Activated CD4-positive, alpha-beta memory T cell treated with anti-CD3 and anti-CD28 coated beads, Interleukin-2, amount 10 ng/mL, durations not matched to agents 7 days and 5 days (primary cell): ENCODE measurements at places on chromosomes 3 and 15. TPM values are rescaled to one million over a fixed set of nuclear protein-coding genes. Genes with fewer than 3 reads are reported as not detected.

DNA sequence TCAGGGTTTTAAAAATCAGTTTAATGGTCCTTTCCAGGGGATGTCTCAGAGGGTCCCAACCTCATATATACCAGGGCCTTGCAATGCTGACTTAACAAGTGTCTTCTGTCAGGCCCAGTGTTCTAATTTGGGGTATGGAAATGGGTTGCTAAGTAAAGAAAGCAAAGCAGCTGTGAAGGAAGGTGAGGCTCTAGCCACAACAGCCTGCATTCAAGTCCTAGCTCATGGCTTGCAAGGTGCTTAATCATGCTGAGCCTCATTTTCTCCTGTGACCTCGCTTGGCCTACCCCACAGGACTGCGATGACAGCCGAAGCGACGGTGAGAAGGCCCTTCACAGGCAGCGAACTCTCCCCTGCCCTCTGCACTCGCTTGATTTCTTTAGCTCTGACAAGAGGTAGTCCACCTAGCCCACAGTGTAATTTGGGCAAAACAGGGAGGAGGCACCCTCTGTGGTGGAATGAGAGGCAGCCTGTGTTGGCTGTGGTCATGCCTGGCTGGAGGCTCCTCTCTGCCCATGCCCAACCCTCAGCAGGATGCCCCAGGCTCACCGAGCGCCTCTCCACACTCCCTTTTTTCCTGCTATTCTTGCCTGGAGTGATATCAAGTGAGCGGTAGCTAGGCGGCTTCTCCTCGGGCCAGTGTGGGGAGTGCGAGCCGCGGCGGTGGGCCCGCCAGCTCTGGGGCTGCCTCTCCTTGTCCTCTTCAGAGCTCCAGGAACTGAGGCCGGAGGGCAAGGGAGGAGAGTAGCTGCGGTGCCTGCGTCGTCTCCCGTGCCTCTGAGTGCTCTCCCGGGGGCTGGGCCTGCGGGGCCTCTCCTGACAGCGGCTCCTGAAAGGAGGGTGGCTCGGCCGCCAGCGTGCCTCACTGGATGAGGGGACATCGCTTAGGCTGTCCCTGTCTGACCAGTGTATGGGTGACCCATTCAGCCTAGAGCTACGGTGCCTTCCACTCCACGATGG, 29.2 kb downstream of the ILDR1 start:
- no peak for DNase-seq

GRCh38 chr15:36590838-36591237, 11.4 kb downstream of the CDIN1 start:
- DNase-seq, result no peak

The CAPN3 gene
- 4.4 TPM for total RNA-seq

The GOLGA6B gene
- total RNA-seq, result not detected

The VEPH1 gene
- not detected for total RNA-seq

DNA sequence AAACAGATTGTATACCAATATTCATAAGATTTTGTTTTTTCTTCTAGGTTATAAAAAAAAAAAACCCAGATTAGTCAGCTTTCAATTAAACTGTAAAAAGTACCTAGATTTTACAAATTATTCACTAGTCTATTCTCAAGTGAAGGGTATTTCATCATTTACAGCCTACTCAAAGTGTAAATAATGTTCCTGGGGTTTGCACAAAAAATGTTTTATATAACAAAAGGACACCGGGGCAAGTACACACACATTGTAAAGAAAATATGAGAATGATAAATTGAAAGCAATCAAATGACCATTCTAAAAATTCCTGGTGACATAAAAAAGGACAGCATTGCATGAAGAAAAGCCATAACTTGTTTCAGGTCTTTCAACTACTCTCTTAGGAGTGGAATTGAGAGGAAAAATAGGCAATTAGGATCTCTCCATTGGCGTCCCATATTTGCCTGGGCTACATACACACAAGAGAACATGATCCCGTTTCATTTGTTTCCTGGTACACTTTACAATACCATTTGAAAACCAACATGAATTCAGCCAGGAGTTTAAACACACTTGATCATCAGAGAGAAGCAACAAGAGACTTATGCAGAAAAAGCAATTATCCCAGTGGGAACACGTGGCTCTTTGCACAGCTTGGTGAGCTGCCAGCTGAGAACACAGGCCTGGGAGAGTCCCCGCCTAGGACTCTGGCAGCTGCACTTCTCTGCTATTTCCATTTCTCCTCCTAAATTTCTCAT, 1039.2 kb downstream of the ROBO1 start:
- DNase-seq, result no peak

The TNK2 gene
- total RNA-seq, result 113 TPM

DNA sequence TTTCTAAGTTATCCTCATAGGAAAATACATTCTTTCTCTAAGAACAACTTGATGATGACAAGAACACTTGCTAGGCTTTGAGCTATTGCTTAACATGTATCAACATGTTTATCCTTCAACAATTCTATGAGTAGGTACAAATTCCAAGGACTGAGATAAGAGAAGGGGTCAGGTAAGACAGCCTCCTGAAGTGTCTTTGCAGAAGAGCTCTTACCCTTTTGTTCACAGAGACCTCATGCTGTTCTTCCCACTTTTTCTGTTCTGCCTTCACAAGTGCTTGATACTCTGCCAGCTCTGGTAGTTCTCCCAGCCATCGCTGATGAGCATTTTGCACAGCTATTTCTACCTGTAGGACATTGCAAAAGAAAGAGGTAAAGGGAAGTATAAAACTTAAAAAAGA, 50.9 kb downstream of the CEP152 start:
- DNase-seq, result no peak

DNA sequence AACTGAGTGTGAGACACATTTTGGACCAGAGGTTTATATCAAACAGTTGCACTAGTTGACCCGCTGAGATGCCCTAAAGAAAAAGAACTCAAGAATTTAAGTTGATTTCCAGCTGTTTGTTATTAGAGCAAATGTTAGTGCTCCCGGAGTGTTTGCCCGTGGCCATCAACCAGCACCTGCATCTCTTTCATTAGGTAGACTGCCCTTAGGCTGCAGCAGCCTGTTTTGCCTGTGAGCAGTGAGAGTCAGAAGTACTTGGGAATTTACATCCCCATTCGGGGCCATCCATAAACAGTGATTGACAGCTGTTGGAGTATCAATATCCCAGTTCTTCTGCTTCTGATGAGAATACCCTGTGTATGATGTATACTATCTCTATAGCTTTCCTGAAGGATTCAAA, 492.6 kb downstream of the RBMS3 start:
- no peak for DNase-seq

DNA sequence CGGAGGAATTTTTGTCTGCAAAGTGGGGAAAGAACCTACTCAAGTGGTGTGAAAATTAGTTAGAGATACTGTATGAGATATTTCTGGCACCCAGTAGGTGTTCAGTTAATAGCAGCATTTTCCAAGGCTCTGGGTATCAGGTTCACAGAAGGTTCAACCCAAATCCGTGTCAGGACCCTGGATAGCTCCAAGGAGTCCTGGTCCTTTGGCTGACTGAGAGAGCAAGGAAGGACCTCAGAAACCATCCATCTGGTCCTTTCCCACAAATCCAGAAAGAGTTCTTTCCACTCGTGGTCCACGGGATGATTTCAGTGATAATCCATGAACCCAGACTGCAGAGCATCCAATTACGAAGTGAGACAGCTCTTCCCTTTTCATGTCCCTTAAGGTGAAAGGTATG, 51.4 kb downstream of the SLC6A11 start:
- no peak for DNase-seq

- no peak for DNase-seq
These were observed 6.2 kb downstream of the TSC22D2 start for GRCh38 chr3:150414258-150414657.

DNA sequence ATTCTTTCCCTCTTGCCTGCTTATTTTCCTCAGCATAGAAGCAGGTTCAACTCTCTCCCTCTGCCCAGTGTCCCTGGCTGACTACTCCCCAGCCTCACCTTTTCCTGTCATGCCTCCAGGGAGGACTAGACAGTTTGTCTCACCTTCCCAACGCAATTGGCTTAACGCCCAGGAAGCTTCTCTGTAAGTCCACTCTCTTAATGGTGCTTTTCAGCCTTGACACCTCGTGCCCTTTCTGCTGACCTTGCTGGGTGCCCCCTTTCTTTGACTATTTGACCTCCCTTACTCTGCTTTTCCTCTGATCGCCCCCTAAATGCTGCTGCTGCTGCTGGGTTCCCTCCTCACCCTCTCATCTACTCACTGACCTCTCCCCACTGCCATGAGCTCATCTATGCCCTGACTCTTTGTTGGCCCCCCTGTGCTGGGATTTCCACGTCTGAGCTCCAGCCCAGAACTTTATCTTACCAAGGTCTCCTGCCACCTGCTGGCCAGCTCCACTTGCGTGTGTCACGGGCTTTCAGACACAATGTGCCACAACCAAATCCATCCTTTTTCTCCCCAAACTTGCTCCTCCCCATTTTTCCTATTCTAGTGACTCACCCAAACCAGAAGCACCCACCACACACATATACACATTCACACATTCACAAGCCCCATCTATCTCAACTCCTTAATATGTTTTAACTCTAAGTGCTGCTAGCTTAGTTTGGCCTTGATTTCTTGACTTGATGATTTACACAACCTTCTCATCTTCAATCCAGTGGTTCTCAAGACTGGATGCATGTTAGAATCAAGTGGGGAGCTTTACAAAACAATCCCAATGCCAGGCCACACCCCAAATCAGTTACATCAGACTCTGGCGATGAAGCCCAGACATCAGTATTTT, 16.6 kb downstream of the EPB42 start:
- peak; percentile 55 for DNase-seq

The PLXNB1 gene
- total RNA-seq, result 1.9 TPM

- DNase-seq, result no peak
These were observed 5.9 kb upstream of the NGRN start for GRCh38 chr15:90259524-90259923.

DNA sequence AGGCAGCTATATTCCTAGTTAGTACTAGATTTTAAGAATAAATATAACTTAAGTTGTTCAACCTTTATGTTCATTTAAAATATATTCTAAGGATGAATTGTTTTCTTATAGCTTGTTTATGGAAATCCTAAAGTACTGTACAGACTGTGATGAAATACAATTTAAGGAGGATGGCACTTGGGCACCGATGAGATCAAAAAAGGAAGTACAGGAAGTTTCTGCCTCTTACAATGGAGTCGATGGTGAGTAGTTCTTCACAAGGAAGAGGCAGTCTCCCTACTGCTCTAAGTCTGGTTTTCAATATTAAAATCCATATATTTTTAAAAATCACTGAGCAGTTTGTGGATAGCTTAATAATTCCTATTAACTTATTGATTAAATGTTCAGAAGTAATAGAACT, 29.6 kb downstream of the CALML4 start:
- DNase-seq, result no peak

DNA sequence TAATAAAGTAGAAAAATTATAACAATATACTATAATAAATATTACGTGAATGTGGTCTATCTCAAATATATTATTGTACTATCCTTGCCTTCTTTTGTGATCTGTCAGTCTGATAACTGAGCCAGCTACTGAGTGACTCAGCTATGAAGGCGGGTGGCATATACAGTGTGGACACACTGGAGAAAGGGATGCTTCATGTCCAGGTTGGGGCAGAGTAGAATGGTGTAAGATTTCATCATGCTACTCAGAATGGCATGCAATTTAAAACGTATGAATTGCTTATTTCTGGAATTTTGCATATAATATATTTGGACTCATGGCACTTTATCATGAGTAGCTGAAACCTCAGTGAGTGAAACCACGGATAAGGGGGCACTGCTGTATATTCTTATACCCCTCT, 172.9 kb upstream of the TBC1D5 start:
- no peak for DNase-seq

The GABRB3 gene
- not detected for total RNA-seq

The SHISA5 gene
- 336 TPM for total RNA-seq

GRCh38 chr3:151330899-151331298, 1.6 kb upstream of the P2RY13 start:
- DNase-seq, result no peak

- DNase-seq, result no peak
These were observed 343.1 kb upstream of the SEMA6D start for GRCh38 chr15:47374222-47374621.

The A4GNT gene
- not detected for total RNA-seq

The CCR3 gene
- total RNA-seq, result 1.9 TPM

- DNase-seq, result no peak
These were observed 41.0 kb downstream of the ZNF609 start for GRCh38 chr15:64501396-64501715.

GRCh38 chr3:151431940-151432339, 28.9 kb downstream of the IGSF10 start:
- DNase-seq, result no peak

The MED12L gene
- total RNA-seq, result 1.6 TPM
